Left renal cortex interstitium (tissue), 4 donors: ENCODE measurements at places on chromosomes 4 and X. TPM values are rescaled to one million over a fixed set of nuclear protein-coding genes. Genes with fewer than 3 reads are reported as not detected.

- no peak for DNase-seq
Observed at GRCh38 chr4:166312166-166312565, 439.1 kb downstream of the TLL1 start.

Gene SEC31A
- polyA plus RNA-seq, result 273 TPM

DNA sequence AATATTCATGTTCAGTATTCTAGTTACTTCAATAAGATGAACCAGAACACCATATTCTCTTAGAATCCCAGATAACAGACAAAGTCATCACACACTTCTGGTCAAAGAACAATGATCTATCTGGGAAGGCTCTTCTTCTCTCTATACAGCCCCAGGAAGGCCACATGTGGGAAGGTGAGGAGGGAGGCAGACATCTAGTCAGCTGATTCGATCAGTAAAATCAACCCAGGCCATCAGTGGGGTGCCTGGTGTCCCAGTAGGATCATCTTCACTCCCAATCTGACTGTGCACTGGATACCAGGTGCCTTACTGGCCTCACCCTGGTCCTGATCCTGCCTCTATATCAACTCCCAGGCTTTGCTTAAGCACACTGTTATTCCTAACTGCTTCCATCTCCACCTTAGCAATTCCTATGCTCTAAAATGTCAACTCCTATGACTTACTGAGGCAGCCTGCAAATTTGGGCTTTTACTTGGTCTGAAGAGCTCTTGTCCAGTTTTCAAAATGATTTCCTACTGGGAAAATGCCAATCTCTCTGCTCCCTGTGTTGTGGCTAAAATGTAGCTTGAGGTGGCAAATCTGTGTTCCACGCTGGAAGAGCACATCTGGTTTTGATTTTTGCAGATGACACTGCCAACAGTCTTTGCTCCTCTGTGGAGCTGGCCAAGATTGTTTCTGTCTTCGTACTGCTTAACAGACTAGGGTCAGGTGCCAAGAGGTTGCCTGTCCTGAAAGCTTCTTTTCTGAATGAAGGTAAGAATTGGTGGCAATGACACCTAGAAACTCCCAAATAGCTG, 128.7 kb downstream of the MGST2 start:
- DNase-seq, result no peak

GRCh38 chr4:54281054-54281766, 52.1 kb downstream of the PDGFRA start:
- DNase-seq, result no peak

Gene NAT8L
- polyA plus RNA-seq, result 7.4 TPM

Gene TKTL2
- 0.08 TPM for polyA plus RNA-seq

- DNase-seq, result no peak
Observed at GRCh38 chr4:129550281-129550785, 454.4 kb downstream of the C4orf33 start.

Gene APBB2
- polyA plus RNA-seq, result 63.6 TPM

Gene STAP1
- 0.24 TPM for polyA plus RNA-seq

- DNase-seq, result no peak
Observed at GRCh38 chr4:101160792-101161592, 186.3 kb downstream of the PPP3CA start.

- no peak for DNase-seq
Observed at GRCh38 chr4:31923634-31924033, 1203.5 kb downstream of the PCDH7 start.

DNA sequence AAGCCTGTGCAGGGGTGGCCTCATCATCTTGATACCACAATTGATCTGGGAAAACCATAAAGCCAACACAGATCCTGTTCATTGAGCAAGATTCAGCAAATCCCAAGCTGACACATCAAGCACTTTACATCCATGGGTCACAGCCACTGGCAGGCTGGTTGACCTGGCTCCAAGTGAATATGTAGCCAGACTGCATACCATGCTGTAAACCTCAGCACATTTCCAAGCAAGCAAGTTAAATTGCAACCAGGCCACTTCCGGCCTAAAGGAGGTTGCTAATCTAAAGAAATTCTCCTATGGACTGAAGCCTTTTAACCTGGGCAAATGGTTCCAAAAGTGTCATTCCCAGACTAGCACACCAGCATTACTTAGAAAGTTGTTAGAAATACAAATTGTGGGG, 54.4 kb upstream of the USP26 start:
- DNase-seq, result no peak

Gene TMPRSS11D
- polyA plus RNA-seq, result 0.27 TPM

- no peak for DNase-seq
Observed at GRCh38 chr4:169715826-169716225, 41.9 kb downstream of the HPF1 start.

Gene PCDH10
- polyA plus RNA-seq, result 4.5 TPM

DNA sequence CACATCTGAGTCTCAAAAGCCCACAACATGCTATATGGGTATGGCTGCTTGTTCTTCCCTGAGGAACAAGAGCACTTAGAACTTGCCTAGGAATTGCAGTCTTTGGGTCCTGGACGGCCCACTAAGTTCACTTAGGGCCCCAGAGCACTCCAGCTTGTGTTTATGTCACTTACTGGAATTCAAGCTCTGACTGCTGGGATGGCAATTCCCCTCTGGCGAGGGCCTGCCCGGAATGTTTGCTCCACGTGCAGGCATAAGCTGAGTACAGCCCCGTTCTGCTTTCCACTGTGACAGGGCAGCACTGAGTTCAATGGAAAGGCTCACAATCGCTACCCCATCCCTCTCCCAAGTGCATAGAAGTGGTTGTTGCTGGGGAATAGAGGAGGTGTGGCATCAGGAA, 25.9 kb upstream of the RASSF6 start:
- DNase-seq, result no peak

Gene NDUFB11
- polyA plus RNA-seq, result 132 TPM

DNA sequence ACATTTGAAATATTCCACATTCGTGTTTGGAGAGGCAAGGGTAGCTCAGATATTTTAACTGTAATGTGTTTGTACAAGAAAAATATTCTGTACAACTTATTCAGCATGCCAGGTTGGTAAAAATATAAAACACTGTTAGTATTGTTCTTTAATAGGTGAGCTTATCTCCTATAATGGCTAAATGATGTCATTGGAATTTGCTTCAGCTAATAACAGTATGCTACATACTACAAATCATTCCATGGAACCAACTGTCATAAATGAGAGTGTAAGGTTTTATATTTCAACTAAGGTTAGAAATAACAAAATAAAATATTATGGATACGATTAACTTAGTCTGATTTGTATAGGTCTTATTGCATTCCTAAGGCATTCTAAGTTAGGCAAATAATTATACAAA, 206.6 kb downstream of the ADGRL3 start:
- no peak for DNase-seq

DNA sequence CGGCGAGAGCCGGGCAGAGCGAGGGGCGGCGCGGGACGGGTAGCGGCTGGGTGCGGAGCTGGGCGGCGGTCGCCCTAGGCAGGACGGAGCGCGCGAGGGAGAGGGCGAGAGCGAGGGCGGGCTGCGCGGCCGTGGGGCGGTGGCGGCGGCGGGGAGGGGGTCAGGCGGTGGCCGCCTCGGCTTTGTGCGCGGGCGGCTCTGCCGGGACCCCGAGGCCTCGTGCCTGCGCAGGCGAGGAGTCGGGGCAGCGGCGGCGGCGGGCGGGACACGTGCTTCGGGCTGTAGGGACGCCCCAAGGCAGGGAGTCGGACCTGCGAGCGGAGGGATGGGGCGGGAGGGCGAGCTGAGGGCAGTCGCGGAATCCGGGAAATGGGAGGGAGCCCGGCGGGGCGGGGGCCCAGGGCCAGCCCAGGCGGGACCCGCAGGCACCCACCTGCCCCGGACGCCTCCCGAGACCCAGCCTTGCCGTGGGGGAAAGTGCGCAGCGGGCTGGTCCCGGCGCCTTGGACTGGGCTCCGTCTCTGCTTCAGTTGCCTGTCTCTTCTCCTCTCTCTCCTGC, 465 bp downstream of the BMPR1B start:
- no peak for DNase-seq

Gene TEC
- 4.0 TPM for polyA plus RNA-seq

DNA sequence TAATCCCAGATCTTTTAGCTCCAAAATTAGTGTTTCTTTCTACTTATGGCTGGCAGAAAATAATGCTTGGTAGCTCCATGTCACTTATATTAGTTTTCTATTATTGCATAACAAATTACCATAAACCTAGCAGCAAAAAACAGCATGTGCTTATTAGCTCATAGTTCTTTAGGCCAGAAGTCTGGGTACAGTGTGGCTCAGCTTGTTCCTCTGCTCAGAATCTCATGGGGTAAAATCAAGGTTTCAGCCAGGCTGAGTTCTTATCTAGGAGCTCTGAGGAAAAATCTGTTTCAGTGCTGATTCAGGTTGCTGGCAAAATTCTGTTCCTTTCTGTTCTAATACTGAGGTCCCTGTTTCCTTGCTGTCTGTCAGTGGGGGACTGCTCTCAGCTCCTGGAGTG, 101.1 kb downstream of the CT47B1 start:
- no peak for DNase-seq

Gene CTAG2
- polyA plus RNA-seq, result not detected

- no peak for DNase-seq
Observed at GRCh38 chr4:149923736-149924135, 108.1 kb upstream of the IQCM start.

GRCh38 chr4:15118292-15118691, 116.0 kb downstream of the CPEB2 start:
- DNase-seq, result no peak

Gene RBM46
- 0.05 TPM for polyA plus RNA-seq

Gene SPANXN4
- not detected for polyA plus RNA-seq

- DNase-seq, result no peak
Observed at GRCh38 chrX:42770566-42770965, 7.4 kb downstream of the PPP1R2C start.

DNA sequence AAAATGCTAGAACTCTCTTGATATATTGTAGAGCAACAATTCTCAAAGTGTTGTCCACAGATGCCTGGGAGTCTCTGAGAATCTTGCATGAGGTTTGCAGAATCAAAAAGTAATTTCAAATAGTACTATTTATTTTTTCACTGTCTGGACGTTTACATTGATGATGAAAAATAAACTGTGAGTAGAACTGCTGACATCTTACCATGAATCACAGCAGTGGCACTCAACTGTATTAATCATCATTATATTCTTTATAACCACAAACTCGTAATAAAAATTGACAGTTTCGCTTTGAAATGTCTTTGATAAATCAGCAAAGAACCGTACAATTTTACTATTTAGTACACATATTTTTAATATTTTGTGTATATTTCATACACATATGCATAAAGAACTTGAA, 94.5 kb downstream of the NAF1 start:
- no peak for DNase-seq

DNA sequence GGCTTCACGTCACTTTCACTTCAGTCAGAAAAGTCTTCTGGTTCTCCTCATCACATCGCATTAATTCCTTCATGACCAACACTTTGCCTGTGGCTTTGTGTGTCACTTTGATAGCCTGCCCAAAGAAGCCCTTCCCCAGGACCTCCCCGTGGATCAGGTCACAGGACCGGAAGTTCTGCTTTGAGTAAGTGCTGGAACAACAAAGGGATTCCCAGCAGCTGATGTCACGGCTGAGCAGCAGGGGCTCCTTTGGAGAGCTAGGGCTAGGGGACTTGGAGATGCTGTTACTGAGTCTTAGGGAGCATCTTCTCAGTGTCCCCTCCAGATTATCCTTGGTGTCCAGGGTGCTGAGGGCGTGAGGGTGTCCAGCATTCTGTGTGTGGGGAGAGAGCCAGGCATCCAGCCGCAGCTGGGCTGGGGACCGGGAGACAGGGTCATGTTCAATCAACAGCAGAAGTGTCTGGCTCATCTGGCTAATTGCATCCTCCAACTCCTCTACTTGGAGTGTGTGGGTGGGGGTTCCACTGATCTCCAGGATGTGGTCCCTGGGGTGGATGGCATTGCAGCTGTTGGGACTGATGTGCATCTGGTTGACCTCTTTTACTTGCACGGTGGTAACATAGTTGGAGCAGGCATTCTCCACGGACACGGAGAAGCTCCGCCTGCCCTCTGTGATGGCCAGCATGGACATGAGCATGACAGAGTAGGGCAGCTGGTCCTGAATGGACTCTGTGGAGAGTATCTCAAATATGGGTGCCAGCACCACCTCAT, 39.2 kb upstream of the ARHGAP6 start:
- DNase-seq, result no peak

Gene MAPK10
- 52.2 TPM for polyA plus RNA-seq

Gene FRAS1
- polyA plus RNA-seq, result 54.6 TPM

Gene FRG2
- not detected for polyA plus RNA-seq

DNA sequence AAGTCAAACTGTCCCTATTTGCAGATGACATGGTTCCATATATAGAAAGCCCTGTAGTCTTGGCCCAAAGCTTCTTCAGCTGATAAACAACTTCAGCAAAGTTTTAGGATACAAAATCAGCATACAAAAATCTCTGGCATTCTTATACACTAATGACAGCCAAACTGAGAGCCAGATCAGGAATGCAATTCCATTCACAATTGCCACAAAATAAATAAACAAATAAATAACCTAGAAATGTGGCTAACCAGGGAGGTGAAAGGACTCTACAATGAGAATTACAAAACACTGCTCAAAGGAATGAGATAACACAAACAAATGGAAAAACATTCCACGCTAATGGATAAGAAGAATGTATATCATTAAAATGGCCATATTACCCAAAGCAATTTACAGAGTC, 52.9 kb upstream of the CXCL8 start:
- DNase-seq, result no peak
